ENCODE measurements at places on chromosomes 11 and 22.

GRCh38 chr22:36578619-36579018, 49.7 kb upstream of the EIF3D start:
- no peak for DNase-seq

DNA sequence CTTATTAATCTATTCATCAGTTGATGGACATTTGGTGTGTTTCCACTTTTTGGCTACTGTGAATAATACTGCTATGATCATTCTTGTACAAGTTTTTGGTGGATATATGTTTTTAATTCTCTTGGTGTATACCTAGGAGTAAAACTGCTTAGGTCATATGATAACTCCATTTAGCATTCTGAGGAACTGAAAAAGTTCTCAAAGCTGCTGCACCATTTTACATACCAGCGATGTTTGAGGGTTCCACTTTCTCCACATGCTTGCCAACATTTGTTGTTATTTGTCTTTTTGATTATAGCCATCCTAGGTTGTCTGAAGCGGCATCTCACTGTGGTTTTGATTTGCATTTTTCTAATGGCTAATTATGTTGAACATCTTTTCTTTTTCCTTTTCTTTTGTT, 4.1 kb upstream of the ACER3 start:
- DNase-seq = no peak

DNA sequence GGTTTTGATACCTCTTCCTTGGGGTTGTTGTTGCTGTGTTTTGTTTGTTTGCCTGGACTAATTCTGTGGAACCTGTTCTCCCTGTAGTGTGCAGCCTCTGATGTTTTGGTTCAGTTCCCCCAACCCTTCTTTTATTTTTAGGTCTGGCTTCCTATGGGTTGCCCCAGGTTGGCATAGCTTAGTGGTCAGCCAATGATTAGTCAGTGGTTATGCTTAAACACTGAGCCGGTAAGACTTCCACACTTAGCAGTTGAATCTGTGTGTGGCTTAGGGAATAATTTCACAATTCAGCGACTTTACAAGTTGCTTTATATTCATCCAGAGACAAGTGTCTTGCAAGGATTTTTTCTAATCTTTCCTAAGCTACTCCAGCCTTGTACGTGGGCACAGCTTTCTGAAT, 78.6 kb upstream of the CLPB start:
- no peak for DNase-seq

GRCh38 chr11:44753961-44754645, 27.3 kb downstream of the TSPAN18 start:
- no peak for DNase-seq

- no peak for DNase-seq
Measured at GRCh38 chr11:7833527-7833926, 36.8 kb upstream of the OR5P2 start.

- DNase-seq = peak; percentile 74
Measured at GRCh38 chr11:111586388-111586831, 15.8 kb upstream of the SIK2 start.

GRCh38 chr11:18012122-18012905, 533 bp downstream of the SERGEF start:
- DNase-seq = peak; percentile 79

- DNase-seq = no peak
Measured at GRCh38 chr22:48245196-48245485, 1482.7 kb downstream of the TBC1D22A start.

- DNase-seq = peak; percentile 66
Measured at GRCh38 chr11:61162092-61162941, 1.1 kb upstream of the VPS37C start.

- no peak for DNase-seq
Measured at GRCh38 chr11:36447947-36448346, 62.1 kb downstream of the TRAF6 start.

DNA sequence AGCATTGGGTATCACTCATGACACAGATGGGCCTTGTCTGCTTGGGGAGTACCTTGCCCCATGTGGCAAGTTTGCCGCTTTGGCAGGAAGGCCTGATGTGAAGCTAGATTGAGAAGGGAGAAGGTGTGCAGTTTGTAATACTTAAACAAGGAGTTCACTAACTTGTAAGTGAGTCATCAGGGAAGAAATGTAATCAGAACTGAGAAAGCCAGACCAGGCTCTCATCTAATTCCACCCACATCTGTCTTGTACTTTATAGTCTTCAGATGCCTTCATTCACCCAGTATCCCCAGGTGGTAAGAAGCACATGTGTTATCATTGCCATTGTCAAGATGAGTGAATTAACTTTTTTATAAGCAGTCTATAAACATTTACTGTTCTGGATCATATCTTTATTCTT, 116.0 kb upstream of the DDI1 start:
- no peak for DNase-seq

DNA sequence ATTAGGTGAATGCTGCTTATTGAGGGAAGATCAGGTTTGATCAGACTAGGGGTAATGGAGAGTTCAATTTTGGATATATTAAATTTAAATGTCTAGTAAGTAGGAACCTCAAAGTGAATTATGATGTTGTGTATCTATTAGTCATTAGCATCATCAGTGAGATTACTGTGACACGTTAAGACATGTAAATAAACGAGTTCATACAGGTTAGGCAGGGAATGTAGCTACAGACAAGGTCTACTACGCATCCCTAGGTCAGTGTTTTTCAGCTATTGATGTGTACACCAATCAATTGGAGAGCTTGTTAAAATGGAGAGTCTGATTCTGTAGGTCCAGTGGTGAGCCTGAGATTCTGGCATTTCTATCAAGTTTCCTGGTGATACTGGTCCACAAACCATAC, 120.1 kb upstream of the LRRC4C start:
- no peak for DNase-seq

GRCh38 chr11:123083623-123084029, 21.7 kb upstream of the HSPA8 start:
- peak; percentile 64 for DNase-seq

GRCh38 chr22:33650244-33650643, 270.0 kb downstream of the LARGE1 start:
- no peak for DNase-seq

GRCh38 chr11:63687845-63688244, 6.5 kb downstream of the RTN3 start:
- no peak for DNase-seq

DNA sequence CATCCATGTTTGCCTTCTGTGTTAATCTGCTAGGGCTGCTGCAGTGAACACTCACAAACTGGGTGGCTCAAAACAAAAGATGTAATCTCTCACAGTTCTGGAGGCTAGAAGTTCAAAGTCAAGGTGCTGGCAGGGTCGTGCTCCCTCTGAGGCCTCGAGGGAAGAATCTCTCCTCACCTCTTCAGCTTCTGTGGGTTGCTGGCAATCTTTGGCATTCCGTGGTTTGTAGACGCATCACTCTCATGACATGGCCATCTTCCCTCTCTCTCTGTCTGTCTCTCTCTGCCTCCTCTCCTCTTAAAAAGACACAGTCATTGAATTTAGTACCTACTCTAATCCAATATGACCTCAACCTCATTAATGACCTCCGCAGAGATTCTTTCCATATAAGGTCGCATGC, 78.8 kb downstream of the TSPAN18 start:
- DNase-seq = no peak
